Right forelimb (tissue), 1 donor: ENCODE measurements at places on chromosomes 6 and 20.

DNA sequence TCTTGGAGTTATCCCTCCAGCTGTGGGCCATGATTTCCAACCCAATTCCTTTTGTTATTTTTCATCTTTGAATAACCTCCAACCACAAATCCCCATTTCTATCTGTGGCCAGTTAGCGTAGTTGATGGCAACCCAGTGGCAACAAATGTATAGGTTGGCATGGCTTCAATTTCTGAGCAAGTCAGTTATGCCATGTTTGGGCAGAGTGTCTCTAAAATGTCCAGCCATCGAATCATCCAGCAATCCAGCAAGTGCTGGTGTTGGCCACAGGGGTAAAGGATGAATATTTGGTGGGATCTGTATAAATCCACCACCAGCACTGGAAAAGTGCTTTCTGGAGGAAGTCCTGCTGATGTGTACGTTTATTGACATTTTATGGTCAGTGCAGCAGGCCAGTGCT lies 233.3 kb downstream of the MYLK4 start:
- no peak for DNase-seq

DNA sequence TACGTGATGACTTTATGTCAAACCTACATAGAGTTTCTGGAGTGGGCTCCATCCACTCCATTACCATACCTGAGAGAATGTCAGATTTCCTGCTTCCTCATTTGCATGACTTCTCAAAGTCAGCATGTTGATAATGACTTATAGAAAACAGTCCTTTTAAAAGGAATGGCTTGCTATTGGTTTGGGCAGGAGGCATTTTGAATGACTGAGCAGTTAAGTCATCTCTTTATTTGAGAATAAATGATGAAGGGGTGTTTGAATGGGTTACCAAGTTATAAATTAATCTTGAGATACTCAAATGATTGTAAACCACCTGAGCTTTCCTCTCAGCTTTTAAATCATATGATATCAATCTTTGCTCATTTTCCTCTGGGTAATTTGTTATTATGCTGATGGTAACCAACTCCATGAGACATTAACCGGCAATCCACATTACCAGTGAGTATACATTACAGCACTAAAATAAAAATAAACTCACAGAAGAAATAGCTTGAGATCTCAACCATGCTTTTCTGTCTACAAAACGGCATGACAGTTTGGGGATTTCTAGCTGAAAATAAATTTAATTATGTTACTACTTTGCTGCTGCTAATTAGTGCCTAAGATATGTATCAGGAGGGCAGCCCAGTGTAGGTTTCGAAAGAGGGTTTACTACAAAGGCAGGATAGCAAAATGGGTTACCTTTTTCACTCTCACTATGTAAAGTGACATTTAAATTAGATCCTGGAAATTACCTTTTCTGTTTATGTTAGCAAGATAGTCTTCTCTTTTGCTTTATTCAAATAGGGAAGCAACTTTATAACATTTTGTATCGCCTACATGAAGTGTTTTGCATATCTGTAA lies 78.8 kb downstream of the RPS12 start:
- DNase-seq: no peak

- no peak for DNase-seq
These were observed 12.4 kb downstream of the HTR1E start for GRCh38 chr6:86949771-86950170.

GRCh38 chr6:149508485-149508884 lies 23.7 kb upstream of the ZC3H12D start:
- no peak for DNase-seq

DNA sequence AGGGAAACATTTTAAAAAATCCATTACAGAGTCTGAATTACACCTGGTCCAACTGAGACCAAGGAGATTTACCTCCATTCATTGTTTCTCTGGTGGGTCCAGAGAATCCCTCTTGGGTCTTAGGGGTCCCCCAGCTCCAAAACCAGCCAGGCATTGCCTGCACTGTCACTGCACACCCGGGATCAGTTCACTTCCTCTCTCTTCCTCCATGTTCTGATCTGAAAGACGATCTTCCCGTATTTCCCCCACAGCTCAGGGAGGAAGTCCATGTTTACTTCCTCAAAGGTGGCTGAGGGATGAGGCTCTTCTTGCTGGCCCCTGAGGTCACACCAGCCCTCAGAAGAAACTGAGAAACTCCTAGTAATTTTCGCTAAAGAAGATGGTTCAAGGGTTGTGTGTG lies 159.7 kb downstream of the BMP7 start:
- no peak for DNase-seq

- no peak for DNase-seq
These were observed 8.0 kb upstream of the FAM83D start for GRCh38 chr20:38918172-38918571.

DNA sequence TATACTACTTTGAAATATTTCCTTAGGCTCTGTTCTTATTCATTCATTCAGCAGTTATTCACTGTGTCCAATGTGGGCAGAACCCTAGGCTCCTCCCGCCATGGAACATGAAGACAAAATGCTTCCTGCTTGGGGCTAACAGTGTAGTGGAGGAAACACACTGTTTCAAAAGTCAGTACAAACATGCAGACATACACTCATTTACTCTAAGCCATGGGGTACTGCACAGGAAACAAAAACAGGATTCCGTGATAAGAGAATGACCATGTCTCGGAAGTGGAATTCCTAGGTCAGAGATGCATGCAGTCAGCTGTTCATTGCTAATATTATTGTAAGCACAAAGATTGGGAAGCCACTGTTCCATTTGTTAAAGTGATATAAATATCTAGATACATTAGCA lies 18.4 kb upstream of the FAM209A start:
- no peak for DNase-seq

GRCh38 chr6:159646116-159646515 lies 46.9 kb downstream of the SOD2 start:
- DNase-seq: no peak

DNA sequence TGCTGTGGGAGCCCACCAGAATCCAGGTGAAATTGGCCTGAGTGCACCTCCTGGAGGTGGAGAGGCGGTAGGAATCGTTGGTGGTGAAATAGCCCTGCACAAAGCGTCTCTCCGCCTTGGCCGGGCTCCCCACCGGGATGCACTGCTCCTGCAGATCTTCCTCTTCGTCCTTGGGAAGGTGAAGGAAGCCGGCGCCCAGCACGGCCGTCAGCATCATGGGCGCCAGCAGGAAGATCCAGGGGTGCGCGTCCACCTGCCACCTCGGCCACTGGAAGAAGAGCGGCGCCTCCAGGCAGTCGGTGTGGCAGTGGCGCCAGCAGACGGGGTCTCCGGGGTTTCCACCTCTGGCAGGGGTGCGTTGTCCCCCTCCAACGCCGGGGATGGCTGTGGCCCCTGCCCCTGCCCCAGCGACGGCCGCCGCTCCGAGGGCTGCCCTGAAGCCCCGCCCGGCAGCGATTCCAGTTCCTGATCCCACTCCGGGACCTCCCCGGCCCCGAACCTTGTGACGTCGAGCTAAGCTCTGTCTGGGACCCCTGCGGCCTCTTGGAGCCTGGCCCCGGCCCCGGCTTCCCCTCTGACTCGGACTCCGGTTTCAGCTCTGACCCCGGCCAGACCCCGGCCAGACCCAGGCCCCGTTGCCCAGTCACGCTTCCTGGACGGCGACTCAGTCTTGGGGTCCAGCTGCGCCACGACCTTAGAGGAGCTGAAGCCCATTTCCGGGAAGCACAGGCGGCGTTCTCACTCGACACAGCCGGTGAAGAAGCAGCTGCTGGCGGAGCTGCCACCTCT lies 91.9 kb downstream of the CD164 start:
- no peak for DNase-seq

GRCh38 chr6:81834141-81834681 lies 81.7 kb upstream of the TENT5A start:
- DNase-seq: no peak

DNA sequence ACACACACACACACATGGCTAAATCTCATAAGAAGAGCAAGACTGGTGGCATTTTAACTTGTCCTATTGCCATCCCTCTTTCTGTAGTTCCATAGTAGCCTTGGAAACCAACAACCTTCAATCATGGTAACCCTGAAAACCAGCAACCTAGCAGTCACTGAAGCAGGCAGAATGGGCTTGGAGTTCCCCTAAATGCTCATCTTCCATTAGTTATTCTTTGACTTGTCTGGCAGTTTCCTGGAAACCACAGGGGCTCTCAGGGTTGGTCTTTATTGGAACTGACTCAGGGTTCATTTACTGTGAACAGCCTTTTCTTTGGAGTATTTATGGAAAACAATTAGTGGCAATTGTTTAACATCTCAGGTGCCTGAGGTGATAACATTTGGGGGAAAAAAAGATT lies 19.4 kb upstream of the BRPF3 start:
- DNase-seq: no peak

GRCh38 chr20:33328157-33329137 lies 45.4 kb downstream of the BPIFB1 start:
- DNase-seq: no peak

DNA sequence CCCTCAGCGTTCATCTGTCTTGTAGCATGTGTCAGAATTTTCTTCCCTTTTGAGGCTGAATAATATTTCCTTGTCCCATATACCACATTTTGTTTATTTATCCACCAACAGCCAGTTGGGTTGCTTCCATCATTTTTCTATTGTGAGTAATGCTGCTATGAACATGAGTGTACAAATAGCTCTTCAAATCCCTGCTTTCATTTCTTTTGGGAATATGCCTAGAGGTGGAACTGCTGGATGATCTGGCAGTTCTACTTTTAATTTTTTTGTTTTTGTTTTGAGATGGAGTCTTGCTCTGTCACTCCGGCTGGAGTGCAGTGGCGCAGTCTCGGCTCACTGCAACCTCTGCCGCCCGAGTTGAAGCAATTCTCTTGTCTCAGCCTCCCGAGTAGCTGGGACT lies 64.7 kb downstream of the SASH1 start:
- DNase-seq: no peak

GRCh38 chr20:58327211-58327610 lies 17.7 kb downstream of the RAB22A start:
- no peak for DNase-seq

DNA sequence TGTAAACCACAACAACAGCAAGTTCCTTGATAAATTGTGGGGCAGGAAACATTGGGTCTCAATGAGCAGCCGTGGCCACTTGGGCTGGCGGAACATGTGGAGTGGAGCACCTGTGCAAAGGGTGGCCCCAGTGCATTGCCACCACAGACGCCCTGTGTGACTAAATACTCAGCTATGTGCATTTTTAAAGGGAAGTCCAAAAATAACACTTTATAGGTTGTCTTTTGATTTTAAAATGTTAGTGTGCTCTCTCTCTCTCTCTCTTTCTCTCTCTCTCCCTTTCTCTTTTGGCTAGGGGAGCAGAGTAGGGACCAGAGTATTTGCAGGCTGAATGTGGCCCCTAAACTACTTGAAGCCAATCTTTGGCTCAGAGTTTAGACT lies 236.3 kb downstream of the BCAS1 start:
- DNase-seq: no peak

DNA sequence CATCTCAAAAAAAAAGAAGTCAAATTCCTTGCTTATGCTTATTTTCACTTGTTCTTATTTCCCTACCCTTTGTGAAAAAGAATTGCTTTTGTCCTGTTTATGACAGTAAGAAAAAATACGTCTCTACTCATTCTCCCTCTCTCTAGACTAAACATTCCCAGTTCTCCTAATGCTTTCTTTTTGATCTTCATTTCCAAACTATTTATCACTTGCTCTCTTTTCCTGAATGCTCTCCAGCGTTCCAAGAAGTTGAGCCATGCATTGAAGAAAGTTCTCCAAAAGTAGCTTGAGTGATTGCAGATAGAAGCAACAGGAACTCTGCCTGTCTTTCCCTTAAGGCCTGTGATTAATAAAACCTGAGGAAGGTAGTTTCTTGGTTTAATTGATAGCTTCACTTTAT lies 53.1 kb upstream of the TMEM170B start:
- DNase-seq: no peak

GRCh38 chr20:722822-723644 lies 45.3 kb downstream of the SLC52A3 start:
- no peak for DNase-seq

DNA sequence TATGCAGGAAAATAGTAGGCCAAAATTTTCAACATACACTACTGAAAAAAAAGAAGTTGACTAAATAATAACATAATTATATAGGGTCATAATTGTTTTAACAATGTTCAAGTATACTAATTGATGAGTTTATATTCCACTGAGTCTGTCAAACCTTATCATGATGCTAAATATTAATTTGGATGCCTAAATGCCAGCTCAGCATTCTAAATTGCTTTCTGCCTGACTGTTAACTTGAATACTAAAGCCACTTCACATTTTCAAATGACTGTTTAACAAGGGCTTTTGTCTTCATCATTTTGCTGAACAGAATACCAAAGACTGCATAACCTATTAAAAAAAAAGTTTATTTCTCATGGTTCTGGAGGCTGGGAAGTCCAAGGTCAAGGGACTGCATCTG lies 232.8 kb downstream of the DOK5 start:
- no peak for DNase-seq

DNA sequence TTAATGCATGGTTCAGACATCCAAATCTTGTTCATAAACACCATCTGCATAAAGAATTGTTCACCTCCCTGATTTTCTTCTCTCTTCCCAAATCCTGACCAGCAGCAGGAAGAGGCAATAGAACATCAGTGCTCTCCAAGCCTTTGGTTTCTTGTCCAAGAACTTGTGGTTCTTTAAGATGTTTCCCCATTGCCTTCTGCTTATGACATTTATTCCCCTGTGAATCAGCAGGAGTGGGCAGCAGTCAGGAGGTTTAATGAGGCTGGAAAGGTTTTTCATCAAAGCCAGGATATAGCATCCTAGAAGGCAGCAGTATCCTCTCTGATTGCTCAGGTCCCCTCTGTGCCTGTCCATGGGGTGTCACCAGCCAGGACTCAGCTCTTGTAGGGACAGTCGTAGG lies 5.3 kb downstream of the HDDC2 start:
- DNase-seq: no peak

- DNase-seq: peak; percentile 66
These were observed 702 bp downstream of the ETV7 start for GRCh38 chr6:36386495-36387439.

GRCh38 chr6:33683051-33683571 lies 28.4 kb downstream of the UQCC2 start:
- DNase-seq: no peak

DNA sequence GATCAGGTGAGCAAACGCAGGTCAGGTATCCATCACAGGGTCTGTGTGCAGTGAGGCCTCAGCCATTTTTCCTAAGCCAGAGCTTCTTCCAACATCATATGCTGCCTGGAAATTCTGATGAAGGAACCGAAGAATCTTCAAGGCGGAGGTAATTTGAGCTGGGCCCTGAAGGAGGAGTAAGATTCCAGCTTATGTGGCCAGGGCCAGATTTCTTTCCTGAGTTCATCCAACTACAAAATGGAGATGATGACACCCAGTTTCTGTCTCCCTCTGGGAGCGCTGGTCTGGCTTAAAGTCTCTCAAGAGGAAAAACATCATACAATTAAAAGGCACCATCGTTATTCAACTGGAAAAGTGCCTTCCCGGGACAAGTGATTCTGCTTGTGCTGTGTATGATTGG lies 6.9 kb upstream of the MANBAL start:
- no peak for DNase-seq

DNA sequence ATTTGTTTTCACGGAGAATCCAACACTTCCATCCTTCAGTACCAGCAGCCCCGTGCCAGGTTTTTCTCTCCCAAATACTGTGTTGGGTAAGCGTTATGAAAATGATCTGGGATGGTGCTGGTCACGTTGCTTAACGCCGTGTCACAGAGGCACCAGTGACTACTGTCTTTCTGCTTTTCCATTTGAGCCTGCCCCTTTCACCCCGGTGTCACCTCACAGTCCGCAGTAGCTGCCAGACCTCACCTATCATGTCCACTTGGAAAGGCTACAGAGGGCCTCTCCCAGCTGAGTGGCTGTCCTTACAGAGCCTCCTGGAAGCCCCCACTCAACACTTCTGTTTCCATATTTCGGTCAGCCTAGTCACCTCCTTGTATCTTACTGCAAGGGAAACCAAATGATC lies 176.5 kb upstream of the ARID1B start:
- DNase-seq: no peak

- DNase-seq: no peak
These were observed 42.8 kb upstream of the FAM135A start for GRCh38 chr6:70370496-70370895.
